Omental fat pad (tissue), 4 donors: ENCODE measurements at places on chromosomes 13 and 19.
A peak's percentile ranks its signal among the peaks of the same experiment; 100 is the strongest.

GRCh38 chr19:16340092-16340491 lies 15.5 kb downstream of the KLF2 start:
- DNase-seq = no peak

GRCh38 chr13:97548138-97548537 lies 114.2 kb downstream of the RAP2A start:
- no peak for DNase-seq

GRCh38 chr19:45995715-45996385 lies 583 bp downstream of the CCDC61 start:
- no peak for DNase-seq

- DNase-seq = no peak
These were observed 72.2 kb downstream of the RASA3 start for GRCh38 chr13:114059946-114060860.

- DNase-seq = no peak
These were observed 47.8 kb upstream of the C13orf46 start for GRCh38 chr13:114021464-114022308.

- peak; percentile 64 for DNase-seq
These were observed 36.1 kb downstream of the ACTN4 start for GRCh38 chr19:38683393-38684077.

DNA sequence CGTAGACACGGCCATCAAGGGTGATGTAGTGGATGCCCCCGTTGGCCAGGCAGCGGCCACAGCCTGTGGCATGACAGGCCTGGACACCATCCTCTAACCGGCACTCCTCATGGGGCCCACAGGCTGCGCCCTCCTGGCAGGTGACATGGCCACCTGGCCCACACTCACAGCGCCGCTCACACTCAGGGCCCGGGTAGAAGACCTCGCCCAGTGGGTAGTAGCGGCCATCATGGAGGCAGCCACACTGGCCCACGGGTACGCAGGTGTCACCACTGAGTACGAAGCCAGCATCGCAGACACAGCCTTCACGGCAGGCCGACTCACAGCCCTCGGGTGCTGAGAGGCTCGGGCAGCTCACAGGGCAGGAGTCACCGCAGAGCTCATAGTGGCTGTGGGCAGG lies 27.2 kb upstream of the FBL start:
- no peak for DNase-seq

- no peak for DNase-seq
These were observed 5.4 kb downstream of the TMEM150B start for GRCh38 chr19:55319785-55320184.

- no peak for DNase-seq
These were observed 112.5 kb downstream of the MYO16 start for GRCh38 chr13:108741930-108742329.

GRCh38 chr13:114099191-114099590 lies 33.2 kb downstream of the RASA3 start:
- peak; percentile 26 for DNase-seq

- no peak for DNase-seq
These were observed 127.0 kb downstream of the IER2 start for GRCh38 chr19:13277104-13277809.

GRCh38 chr19:51319649-51320279 lies 8.3 kb downstream of the IGLON5 start:
- no peak for DNase-seq

GRCh38 chr13:45812695-45813372 lies 38.7 kb downstream of the SIAH3 start:
- DNase-seq = no peak

GRCh38 chr13:110214637-110215036 lies 92.3 kb downstream of the COL4A1 start:
- no peak for DNase-seq

DNA sequence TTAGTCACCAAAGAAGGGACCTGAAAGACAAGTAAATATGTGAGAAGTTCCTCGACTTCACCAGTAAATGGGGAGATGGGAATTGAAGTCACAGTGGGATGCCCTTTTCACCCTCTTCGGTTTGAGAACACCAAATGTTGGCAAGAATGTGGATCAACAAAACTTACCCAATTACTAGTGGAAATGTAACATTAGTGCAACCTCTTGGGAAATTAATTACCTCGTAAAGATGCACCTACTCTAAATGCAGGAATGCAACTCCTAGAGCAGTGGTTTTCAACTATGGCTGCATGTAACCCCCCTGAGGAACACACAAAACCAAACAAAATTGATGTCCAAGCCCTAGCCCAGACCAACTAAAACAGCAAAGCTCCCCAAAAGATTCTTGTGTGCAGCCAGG lies 78.1 kb downstream of the LNX2 start:
- DNase-seq = no peak

- no peak for DNase-seq
These were observed 50.0 kb upstream of the POSTN start for GRCh38 chr13:37648609-37649008.

DNA sequence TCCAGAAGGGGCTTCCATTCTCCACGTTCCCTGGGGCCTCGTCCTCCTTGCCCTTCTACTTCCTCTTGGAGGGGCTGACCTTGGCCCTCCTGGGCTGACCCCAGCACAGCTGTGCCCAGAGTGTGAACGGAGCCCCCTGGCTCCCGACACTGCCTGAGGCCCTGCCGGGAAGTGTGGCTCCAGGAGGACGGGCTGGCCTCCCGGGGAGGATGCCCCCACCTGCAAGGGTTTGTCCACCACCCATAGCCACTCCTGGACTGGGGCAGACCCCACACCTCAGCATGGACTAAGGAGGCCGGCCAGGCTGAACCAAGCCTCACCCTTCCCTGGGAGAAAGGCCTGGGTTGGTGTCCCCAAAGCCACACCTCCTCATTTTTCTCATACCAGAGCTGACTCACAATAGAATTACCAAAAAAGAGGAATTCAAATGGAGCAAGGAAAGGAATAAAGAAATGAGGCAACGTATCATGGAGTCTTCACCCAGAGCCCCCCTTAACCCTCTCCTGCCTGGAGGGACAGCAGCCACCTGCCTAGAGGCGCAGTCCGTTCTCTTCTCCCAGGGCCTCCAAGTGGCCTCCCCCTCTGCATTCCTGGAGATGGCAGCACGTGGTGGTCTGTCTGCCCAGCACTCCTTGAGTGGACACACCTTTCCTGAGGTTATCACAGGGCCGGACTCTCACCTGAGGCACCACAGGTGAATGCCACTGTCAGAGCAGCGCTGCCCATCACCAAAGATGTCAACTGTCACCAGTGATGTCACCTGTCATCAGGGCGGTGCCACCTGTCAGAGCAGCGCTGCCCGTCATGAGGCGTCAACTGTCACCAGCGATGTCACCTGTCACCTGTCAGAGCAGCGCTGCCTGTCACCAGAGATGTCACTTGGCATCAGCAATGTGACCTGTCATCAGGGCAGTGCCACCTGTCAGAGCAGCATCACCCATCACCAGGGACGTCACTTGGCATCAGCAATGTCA lies 3.1 kb upstream of the C13orf46 start:
- DNase-seq = no peak

DNA sequence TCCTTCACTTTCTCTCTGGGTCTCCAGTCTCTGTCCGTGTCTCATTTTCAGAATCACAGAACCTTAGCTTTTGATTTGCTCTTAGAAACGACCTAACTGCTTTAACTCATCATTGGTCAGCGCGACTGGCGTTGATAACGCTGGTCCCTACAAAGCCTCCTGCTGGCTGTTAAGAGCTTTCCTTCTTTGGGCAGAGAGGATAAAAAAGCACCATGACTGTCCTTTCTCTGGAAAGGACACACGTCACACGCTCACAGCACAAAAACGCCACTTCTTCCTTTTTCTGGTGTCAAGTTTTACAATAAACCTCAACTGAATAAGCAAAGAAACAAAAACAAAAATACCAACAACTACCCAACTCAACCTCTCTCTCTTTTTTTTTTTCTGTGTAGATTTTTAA lies 1.7 kb upstream of the KLK12 start:
- no peak for DNase-seq

- DNase-seq = no peak
These were observed 4.7 kb downstream of the KCTD4 start for GRCh38 chr13:45196096-45196495.

GRCh38 chr13:44519642-44520041 lies 56.5 kb downstream of the TSC22D1 start:
- no peak for DNase-seq

DNA sequence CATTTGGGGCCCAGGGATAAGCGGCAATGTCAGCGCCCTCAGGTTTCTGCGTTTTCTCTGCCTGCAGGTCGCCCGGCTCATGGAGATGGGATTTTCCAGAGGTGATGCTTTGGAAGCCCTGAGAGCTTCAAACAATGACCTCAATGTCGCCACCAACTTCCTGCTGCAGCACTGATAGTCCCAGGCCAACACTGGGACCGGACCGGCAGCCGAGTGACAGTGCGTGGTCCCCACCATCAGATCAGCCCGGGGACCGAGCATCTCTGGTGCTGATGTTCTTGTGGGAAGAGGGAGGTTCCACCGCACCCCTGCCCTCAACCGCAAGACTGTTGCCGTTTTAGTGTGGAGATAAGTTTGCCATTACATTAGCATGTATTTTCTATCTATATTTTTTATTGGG lies 78.0 kb upstream of the GPR183 start:
- no peak for DNase-seq

- DNase-seq = no peak
These were observed 574 bp downstream of the ZNF227 start for GRCh38 chr19:44212866-44213346.

GRCh38 chr13:70108356-70109105 lies at the start of gene KLHL1:
KLHL1 (minus strand) TSS chr13:70108452; CDS start chr13:70107699, 753 bp downstream.
- no peak for DNase-seq

DNA sequence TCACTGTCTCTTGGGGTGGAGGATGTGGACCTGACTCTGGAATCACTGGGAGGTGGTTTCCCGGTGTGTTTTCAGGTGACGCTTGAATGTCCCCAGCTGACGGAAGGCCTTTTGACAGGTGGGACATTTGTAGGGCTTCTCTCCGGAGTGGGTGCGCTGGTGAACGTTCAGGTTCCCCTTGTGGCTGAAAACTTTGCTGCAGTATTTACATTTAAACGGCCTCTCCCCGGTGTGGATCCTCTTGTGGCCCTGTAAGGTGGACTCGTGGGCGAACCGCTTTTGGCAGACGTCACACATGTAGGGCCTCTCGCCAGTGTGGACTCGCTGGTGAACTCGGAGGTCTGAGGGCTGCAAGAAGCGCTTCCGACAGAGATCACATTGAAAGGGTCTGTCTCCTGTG lies 7.8 kb downstream of the ZSCAN5B start:
- no peak for DNase-seq

GRCh38 chr13:21637296-21637695 lies 33.3 kb upstream of the MICU2 start:
- peak; percentile 46 for DNase-seq

DNA sequence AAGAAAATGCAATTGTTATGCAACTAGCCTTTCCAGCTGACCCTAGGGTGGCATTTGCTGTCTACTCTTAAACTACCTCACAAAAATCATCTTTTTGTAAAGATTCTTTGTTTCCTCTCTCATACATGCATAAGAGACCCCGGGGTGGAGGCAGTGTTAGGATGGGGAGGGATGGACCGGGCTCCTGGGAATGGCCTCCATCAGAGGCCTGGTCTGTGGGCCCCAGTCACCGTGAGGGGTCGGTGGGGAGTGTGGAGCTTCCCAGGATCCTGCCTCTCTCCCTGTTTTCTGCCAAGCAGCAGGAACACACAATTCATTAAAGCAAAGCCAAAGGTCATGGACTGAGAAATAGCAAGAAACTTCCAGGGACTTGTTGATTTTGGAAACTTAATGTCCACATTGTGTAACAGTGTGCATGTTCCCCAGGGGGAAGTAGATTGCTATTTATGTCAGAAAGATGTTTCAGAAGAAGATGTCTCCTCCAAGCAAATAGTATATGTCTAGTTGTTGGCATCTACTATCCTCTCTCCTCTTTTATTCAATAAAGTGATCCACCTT lies 241.4 kb downstream of the ENOX1 start:
- DNase-seq = no peak

GRCh38 chr19:1446713-1447481 lies 3.0 kb upstream of the APC2 start:
- DNase-seq = no peak

DNA sequence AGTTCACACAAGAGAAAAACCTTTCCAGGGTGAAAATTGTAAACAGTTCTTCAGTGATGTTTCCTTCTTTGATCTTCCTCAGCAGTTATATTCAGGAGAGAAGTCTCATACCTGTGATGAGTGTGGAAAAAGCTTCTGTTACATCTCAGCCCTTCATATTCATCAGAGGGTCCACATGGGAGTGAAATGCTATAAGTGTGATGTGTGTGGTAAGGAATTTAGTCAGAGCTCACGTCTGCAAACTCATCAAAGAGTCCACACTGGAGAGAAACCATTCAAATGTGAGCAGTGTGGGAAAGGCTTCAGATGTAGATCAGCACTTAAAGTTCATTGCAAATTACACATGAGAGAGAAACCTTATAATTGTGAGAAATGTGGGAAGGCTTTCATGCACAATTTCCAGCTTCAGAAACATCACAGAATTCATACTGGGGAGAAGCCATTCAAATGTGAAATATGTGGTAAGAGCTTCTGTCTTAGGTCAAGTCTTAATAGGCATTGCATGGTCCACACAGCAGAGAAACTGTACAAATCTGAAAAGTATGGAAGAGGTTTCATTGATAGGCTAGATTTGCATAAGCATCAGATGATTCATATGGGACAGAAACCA lies 6.9 kb downstream of the ZNF222 start:
- no peak for DNase-seq

GRCh38 chr19:35116072-35116801 lies 614 bp downstream of the FXYD3 start:
- DNase-seq = no peak

GRCh38 chr13:44219577-44220548 lies 153.8 kb upstream of the SERP2 start:
- no peak for DNase-seq
